ENCODE measurements at places on chromosomes 7 and 10. TPM values are rescaled to one million over a fixed set of nuclear protein-coding genes. Genes with fewer than 3 reads are reported as not detected.
A peak's percentile ranks its signal among the peaks of the same experiment; 100 is the strongest.

Gene SPACDR
- not detected for polyA plus RNA-seq

Gene SMARCD3
- polyA plus RNA-seq, result 46.4 TPM

Gene FRMD4A
- 16.0 TPM for polyA plus RNA-seq

- H3K27ac ChIP-seq, result peak overlapping the region; percentile 90
- no peaks in the 10 kb centered on the region for H3K27me3 ChIP-seq
- H3K4me1 ChIP-seq, result no peaks in the 10 kb centered on the region
- H3K36me3 ChIP-seq, result no peaks in the 10 kb centered on the region
These were observed 641 bp upstream of the TPK1 start for GRCh38 chr7:144836545-144836842.

- no peaks in the 10 kb centered on the region for H3K4me1 ChIP-seq
- H3K36me3 ChIP-seq, result no peaks in the 10 kb centered on the region
- no peak overlapping the region for H3K4me3 ChIP-seq
- H3K27me3 ChIP-seq, result no peaks in the 10 kb centered on the region
These were observed 118.8 kb downstream of the HERPUD2 start for GRCh38 chr7:35576031-35576573.

DNA sequence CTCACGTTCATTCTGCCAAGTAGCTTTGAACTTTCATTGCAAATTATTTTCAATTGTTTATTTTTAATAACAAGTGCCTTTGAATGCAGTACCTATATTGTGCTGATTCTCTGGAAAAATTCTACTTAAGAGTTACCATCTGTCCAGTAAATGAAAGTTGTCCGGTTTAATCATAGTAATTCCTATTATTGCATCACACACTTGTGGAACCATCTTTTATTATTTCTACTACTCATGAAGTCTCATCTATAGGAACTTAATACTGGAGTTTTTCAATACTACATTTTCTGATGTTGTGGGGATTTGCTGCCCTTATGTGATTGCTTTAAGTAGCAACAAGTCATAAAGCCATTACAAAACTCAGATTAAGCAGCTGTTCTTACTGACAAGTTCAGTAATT, 16.5 kb upstream of the SKAP2 start:
- H3K27me3 ChIP-seq, result no peaks in the 10 kb centered on the region
- H3K36me3 ChIP-seq, result no peaks in the 10 kb centered on the region
- H3K4me1 ChIP-seq, result no peaks in the 10 kb centered on the region
- H3K4me3 ChIP-seq, result no peak overlapping the region
- no peak overlapping the region for H3K27ac ChIP-seq
- no peak for DNase-seq

DNA sequence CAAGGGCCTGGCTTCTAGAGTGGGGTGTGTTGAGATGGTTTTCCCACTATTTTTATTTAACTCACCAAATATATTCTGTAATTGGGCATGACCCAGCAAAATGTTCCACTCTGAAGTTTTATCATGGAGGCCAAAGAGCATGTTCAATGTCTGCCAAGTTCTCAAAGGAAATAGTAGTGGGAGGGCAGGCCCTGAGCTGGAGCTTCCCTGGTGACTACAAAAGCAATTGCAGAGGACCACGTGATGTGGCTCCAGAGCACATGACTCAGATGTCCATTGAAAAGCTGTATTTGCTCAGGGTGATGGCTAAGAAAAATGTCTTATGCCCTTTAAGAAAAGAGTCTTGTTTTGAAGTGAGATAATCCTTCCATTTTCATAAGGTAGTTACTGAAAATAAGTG, 1024.8 kb downstream of the LRMDA start:
- no peak overlapping the region for H3K4me3 ChIP-seq
- H3K4me1 ChIP-seq, result no peaks in the 10 kb centered on the region
- H3K27ac ChIP-seq, result no peak overlapping the region
- no peak for DNase-seq

GRCh38 chr10:68251151-68251550, 19.2 kb upstream of the ATOH7 start:
- no peak overlapping the region for H3K4me3 ChIP-seq
- no peaks in the 10 kb centered on the region for H3K4me1 ChIP-seq
- H3K36me3 ChIP-seq, result no peaks in the 10 kb centered on the region
- no peak overlapping the region for H3K27ac ChIP-seq
- no peak for DNase-seq

GRCh38 chr7:66379542-66380160, 174.5 kb downstream of the TPST1 start:
- H3K27me3 ChIP-seq, result no peaks in the 10 kb centered on the region
- DNase-seq, result no peak
- H3K4me1 ChIP-seq, result no peaks in the 10 kb centered on the region
- H3K36me3 ChIP-seq, result peaks cover 4% of the 10 kb centered on the region

DNA sequence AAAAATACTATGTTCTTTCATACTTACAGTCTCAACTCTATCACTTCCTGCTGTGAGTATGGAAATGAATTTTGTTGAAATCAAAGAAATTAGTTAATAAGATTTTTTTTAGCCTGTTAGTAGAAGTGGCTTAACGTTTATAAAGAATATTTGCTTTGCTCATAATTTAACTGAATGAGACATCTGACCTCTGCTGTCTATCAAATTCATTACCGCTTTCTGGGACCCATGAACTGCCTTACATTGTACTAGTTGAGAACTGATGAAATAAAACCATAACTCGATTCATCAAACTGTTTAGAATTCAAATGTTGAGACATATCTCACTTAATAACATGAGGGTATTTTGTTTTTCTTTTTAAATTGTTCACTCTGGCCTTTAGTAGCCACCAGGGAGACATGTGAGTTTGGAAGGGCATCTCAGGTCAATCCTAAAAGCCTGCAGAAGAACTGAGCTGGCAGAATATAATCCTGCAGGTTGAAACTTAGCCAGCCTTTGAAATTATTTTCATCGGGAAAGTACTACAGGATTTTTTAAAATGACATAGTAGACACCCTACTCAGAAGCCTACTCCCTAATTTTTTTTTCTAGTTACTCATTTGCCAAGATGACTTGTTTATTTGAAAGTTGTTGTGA, 78.7 kb downstream of the KIAA1217 start:
- no peaks in the 10 kb centered on the region for H3K27me3 ChIP-seq
- no peak for DNase-seq
- no peaks in the 10 kb centered on the region for H3K36me3 ChIP-seq

GRCh38 chr10:79983286-79983909, 34.5 kb upstream of the SFTPD start:
- no peak overlapping the region for H3K4me3 ChIP-seq
- H3K36me3 ChIP-seq, result no peaks in the 10 kb centered on the region
- peaks cover 3% of the 10 kb centered on the region for H3K4me1 ChIP-seq
- H3K27ac ChIP-seq, result no peak overlapping the region
- no peaks in the 10 kb centered on the region for H3K27me3 ChIP-seq
- DNase-seq, result no peak

DNA sequence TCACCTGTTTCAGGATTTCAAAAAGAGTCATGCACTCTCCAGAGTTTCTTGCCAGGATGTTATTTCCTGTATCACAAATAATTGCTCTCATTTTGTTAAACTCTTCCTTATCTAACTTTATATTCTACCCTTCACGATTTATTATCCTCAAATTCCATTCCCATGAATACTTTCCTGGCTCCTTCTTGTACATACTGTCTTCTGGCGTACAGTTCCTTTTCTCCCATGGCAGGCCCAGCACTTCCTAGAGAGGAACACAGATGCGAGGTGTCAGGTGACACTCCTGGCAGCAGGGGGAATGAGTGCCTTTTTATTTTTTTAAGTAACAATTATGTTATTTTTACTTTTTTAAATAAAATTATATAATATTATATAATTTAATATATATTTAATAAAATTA, 411.9 kb downstream of the TFEC start:
- no peaks in the 10 kb centered on the region for H3K36me3 ChIP-seq
- H3K4me1 ChIP-seq, result no peaks in the 10 kb centered on the region
- H3K4me3 ChIP-seq, result no peak overlapping the region
- no peak overlapping the region for H3K27ac ChIP-seq
- H3K27me3 ChIP-seq, result no peaks in the 10 kb centered on the region

- peaks cover 7% of the 10 kb centered on the region for H3K36me3 ChIP-seq
- no peak overlapping the region for H3K27ac ChIP-seq
- no peaks in the 10 kb centered on the region for H3K27me3 ChIP-seq
- DNase-seq, result no peak
- no peaks in the 10 kb centered on the region for H3K4me1 ChIP-seq
These were observed 37.8 kb upstream of the GARS1 start for GRCh38 chr7:30556840-30557239.

Data from kidney (tissue), 22 donors.